Osteoblast (primary cell): ENCODE measurements at places on chromosomes 7 and 10. TPM values are rescaled to one million over a fixed set of nuclear protein-coding genes. Genes with fewer than 3 reads are reported as not detected.

Gene ANKRD61
- not detected in 2 replicates for total RNA-seq

Gene CALHM1
- total RNA-seq: not detected in 2 replicates

Gene GFRA1
- total RNA-seq: 76.0 and 76.6 TPM in 2 replicates

Gene OR2A42
- total RNA-seq: under 0.01 TPM in 1 of 2 replicates, not detected in the other

Gene RBP3
- not detected in 2 replicates for total RNA-seq

Gene MMP21
- not detected in 2 replicates for total RNA-seq

Gene GPR85
- 7.2 and 10.3 TPM in 2 replicates for total RNA-seq

Gene ANAPC16
- 50.7 and 58.0 TPM in 2 replicates for total RNA-seq

Gene PLAC9
- total RNA-seq: 17.1 and 19.2 TPM in 2 replicates

Gene BAMBI
- total RNA-seq: 13.6 and 14.8 TPM in 2 replicates

Gene FAM25A
- not detected in 2 replicates for total RNA-seq

Gene OR2A5
- not detected in 2 replicates for total RNA-seq

Gene UPK3BL2
- total RNA-seq: 0.36 and 4.7 TPM in 2 replicates

Gene FLNC
- total RNA-seq: 93.7 and 130 TPM in 2 replicates

Gene PRRT4
- not detected in 2 replicates for total RNA-seq

Gene SLC39A12
- total RNA-seq: not detected in 2 replicates

Gene MMRN2
- 1.1 and 3.5 TPM in 2 replicates for total RNA-seq

Gene COL13A1
- total RNA-seq: 1.1 and 1.8 TPM in 2 replicates

Gene PKD2L1
- total RNA-seq: not detected in 2 replicates

Gene GIMAP5
- not detected in 2 replicates for total RNA-seq

Gene FAM131B
- total RNA-seq: 1.2 and 1.4 TPM in 2 replicates

Gene AGAP6
- 3.5 and 4.3 TPM in 2 replicates for total RNA-seq

Gene NIPSNAP2
- total RNA-seq: 51.0 and 56.9 TPM in 2 replicates

Gene ADCY1
- 0.59 and 1.1 TPM in 2 replicates for total RNA-seq

Gene CLRN3
- not detected in 2 replicates for total RNA-seq

Gene PDK4
- 0.36 and 0.59 TPM in 2 replicates for total RNA-seq

Gene HBP1
- 166 and 175 TPM in 2 replicates for total RNA-seq

Gene CPA2
- not detected in 2 replicates for total RNA-seq

Gene MINDY3
- total RNA-seq: 32.1 and 36.6 TPM in 2 replicates

Gene HTRA1
- 392 and 413 TPM in 2 replicates for total RNA-seq

Gene PTF1A
- not detected in 2 replicates for total RNA-seq

Gene PTPRN2
- total RNA-seq: 0.36 and 0.88 TPM in 2 replicates

Gene ITPRID1
- total RNA-seq: not detected in 2 replicates

Gene KCND2
- total RNA-seq: 6.5 and 9.4 TPM in 2 replicates

Gene CUBN
- total RNA-seq: 0.88 and 1.1 TPM in 2 replicates

Gene TAC1
- total RNA-seq: not detected in 2 replicates

Gene IGFBP1
- total RNA-seq: 0.59 and 4.0 TPM in 2 replicates

Gene FEZF1
- total RNA-seq: not detected in 2 replicates

Gene ERCC6
- 52.7 and 54.3 TPM in 2 replicates for total RNA-seq

Gene CYP2C19
- not detected in 2 replicates for total RNA-seq

Gene SCRN1
- 45.6 and 50.1 TPM in 2 replicates for total RNA-seq

Gene CYP2E1
- 1.5 and 1.8 TPM in 2 replicates for total RNA-seq

Gene UTF1
- total RNA-seq: not detected in 2 replicates

Gene SPDYE9
- total RNA-seq: not detected in 2 replicates

Gene CDHR3
- 6.5 and 8.3 TPM in 2 replicates for total RNA-seq

Gene NPTX2
- total RNA-seq: 1.1 and 2.4 TPM in 2 replicates
